ENCODE measurements at places on chromosomes 16 and 17.

DNA sequence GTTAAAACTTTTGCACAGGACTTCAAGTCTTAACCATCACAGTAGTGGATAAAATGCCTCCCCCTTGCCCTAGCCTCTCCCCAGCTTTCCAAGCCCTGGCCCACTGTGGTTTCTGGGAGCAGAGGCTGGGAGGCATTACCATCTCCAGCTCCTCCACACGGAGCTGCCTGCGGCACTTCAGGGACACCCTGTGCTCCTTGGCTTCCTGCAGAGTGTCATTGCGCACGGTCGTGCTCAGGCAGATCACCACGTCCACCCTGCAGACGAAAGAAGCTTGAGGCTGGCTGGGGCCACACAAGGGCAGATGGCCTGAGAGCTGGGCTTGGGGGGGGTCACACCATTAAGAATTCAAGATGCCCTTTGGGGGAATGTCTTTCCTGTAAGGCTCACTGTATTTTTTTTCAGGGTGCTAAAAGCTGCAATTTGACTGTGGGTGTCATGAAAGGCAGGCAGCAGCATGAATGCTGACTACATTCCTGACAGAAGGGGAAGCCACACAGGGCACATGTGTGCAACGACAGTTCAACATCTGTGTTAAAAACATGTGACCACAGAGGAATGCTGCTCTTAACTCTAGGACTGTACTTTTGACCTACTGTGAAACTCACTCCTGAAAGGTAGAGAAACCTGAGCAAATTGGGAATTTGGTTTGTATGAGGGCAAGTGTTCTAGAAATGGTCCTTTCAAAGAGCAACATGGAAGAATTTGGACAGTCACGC lies 47.7 kb upstream of the CLEC18B start:
- DNase-seq: no peak

DNA sequence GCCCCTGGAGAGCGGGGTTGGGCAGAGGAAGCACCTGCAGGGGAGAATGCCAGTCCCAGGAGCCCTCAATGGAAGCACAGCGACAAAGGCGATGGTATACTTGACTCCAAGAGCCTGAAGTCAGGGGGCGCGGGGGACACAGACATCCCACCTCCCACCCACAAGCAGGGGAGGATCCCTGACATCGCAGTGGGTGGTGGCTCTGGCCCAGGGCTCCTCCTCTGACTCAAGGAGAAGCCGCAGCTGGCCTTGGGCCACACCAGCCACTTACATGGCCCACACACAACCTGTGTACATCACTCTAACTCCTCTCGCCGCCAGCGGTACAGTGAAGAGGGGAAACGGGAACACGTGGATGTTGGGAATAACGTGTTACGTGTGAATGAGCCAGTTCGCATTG lies 44.3 kb downstream of the FZD2 start:
- no peak for DNase-seq

DNA sequence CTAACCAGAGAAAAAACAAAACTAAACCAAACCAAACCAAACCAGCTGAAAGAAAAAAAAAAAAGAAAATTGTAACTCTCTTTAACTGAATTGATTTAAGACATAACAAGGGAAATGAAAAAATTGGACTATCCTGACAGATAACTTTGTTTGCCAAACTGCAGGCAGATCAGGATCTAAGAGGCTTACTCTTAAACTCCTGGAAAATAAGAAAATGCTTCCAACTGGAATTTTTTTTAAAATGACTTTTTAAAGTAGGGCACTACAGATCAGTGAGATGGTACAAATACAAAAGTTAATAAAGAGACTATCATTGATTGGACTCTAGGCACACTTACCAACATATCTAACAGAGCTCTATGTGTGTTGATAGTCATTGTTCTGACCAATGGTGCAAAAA lies 125.5 kb upstream of the KCNJ16 start:
- DNase-seq: no peak

GRCh38 chr17:7792611-7793010 lies 41.4 kb upstream of the KDM6B start:
- DNase-seq: no peak

DNA sequence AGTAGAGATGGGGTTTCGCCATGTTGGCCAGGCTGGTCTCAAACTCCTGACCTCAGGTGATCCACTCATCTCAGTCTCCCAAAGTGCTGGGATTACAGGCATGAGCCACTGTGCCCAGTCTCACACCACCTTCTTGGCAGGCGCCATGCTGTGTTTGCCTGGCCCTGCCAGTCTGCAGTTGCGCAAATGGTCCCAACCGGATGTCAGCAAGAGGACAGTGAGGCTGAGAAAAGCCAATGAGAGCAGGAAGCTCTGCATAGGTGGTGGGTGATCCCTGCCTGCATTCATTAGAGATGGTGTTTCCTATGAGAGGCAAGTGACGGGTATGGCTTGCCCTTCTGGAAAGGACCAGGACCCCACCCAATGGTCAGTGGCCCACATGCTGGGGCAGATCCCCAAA lies 59.3 kb downstream of the PECAM1 start:
- DNase-seq: no peak

DNA sequence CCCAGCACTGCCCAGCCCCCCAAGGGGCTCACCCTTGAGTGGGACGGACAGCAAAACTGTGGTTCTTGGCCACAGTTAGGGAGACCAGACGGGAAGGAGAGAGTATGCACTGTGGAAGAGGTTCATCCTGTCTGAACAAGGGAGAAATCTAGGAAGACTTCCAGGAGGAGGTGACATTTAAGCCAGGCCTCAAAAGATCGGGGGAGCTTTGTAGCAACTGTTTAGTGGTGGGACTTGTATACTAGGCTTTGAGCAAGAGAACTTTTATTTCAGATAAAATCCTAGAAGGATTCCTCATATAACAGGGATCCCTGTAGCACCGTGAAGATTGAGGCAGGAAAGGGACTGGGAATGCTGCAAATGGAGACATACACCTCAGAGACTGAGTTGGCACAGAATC lies 30.8 kb downstream of the SREBF1 start:
- no peak for DNase-seq

DNA sequence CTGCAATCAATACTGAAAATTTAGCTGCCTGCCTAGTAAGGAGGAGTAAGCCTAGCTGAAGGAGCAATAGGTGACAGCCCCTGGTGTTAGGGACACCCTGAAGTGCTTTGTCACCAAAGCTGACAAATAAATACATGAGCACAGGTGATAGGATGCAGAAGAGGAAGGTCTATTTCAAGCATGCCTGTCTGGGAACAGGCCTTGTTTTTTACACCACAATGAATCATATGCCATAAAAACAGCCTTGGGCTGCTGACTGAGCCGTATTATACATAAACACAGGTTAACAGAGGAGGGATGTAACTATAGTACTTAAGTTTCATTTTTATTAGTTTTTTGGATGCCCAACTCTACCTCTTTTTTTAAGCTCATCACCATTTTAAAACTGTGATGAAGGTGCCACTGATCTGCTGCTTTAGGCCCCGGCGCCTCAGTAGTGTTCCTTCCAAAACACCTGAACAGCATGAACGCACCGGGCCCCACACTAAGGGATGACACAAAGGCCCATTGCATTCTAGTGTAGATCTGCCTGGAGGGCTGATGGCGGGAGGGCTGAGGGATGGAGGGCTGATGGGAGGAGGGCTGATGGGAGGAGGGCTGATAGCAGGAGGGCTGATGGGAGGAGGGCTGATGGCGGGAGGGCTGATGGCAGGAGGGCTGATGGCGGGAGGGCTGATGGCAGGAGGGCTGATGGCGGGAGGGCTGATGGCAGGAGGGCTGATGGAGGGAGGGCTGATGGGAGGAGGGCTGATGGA lies 150.3 kb downstream of the AATF start:
- no peak for DNase-seq

GRCh38 chr16:25716186-25716585 lies 24.4 kb downstream of the HS3ST4 start:
- no peak for DNase-seq

DNA sequence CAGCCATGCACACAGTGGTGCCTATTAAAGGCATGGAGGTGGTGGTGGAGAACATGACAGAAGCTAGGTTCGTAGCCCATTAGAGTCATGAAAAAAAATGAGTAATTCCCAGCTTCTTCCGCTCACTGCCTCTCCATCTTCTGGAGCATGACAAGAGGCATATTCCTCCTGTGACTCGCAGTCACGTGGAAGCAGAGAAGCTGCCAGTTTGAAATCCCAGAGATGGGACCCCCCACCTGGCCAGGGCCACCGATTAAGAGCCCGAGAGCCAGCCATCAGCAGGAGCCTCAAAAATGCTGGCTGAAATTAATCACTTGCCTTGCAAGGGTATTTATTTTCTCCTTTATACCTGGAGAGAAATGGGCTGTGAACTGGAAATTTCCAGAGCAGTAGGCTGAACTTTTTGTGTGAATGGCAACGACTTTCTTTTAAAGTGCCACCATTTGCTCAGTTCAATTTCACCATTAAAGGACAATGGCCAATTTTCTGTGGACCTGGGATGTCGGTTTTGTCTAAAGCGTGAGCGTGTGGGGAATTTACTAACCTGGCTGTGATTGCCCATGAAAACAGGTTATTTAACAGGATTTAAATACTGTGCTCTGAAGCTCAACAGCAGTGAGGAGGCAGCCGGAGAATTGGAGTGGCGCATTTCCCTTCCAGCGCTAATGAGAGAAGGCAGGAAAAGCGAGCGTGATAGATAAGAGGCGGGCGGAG lies 189.7 kb upstream of the SDK2 start:
- DNase-seq: no peak

- DNase-seq: no peak
These were observed 7.6 kb downstream of the CDH16 start for GRCh38 chr16:66911112-66911511.

DNA sequence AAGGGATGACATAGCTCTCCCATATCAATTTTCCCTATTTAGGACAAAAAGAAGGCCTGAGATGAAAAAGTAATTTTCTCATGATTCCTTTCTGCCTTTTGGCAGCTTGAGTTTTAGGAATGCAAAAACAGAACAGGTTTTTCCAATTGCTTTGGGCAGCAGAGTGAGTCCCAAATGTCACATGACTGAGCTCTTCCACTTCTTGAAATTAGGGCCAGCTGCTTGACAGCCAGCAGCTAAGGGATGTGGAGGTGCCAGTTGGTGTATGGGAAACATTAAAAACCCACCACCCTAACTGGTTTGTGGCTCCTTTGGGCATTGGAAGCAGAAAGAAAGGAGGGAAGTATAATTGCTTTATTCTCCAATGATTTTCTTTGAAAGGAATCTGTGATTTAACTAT lies 133.8 kb upstream of the FAM20A start:
- no peak for DNase-seq

- no peak for DNase-seq
These were observed 223.8 kb downstream of the SOX9 start for GRCh38 chr17:72344613-72345012.

DNA sequence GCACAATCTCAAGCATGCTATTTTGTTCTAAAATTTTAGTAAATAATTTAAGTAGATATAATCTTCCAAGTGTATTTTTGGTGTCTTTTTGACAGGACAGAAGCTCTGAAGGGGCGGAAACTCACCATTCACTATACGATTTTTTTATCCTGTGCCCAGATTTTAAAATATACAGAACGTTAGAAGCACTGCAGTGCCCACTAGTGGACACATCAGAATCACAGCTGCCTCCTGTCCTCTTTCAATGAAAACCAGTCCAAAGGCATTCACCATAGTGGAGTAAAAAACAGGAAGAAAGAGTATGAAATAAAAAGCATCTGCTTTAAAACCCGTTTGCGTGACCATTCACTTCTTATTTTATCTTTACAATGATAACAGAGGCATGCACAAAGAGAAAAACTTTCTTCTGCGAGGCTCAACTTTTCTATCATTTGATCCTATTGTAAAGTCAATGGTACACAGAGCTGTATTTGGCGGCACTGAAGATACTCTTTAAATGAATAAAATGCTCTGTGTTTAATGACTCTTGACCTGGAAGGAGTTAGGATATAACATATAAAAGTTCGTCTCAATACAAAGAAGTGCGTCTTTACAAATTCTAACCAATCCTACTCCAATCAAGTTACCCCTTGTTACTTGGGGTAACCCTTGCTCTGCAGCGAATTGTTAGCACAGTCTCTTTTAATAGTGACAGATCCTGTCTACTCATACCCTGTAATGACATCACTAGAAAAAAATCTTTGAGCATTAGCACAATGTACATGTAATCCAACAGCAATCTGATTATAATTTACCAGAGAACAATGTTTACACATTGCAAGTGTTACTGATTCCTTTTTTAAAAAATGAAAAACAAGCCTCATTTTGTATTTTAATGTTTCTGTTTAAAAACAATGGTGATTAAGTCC lies 339.8 kb upstream of the PSMD7 start:
- peak; percentile 58 for DNase-seq

- no peak for DNase-seq
These were observed 279.7 kb downstream of the SLC39A11 start for GRCh38 chr17:72812823-72813222.

Measured in OCI-LY7 (cell line).